ENCODE measurements at places on chromosomes 12 and 14. TPM values are rescaled to one million over a fixed set of nuclear protein-coding genes. Genes with fewer than 3 reads are reported as not detected.

The MUCL1 gene
- not detected for total RNA-seq

DNA sequence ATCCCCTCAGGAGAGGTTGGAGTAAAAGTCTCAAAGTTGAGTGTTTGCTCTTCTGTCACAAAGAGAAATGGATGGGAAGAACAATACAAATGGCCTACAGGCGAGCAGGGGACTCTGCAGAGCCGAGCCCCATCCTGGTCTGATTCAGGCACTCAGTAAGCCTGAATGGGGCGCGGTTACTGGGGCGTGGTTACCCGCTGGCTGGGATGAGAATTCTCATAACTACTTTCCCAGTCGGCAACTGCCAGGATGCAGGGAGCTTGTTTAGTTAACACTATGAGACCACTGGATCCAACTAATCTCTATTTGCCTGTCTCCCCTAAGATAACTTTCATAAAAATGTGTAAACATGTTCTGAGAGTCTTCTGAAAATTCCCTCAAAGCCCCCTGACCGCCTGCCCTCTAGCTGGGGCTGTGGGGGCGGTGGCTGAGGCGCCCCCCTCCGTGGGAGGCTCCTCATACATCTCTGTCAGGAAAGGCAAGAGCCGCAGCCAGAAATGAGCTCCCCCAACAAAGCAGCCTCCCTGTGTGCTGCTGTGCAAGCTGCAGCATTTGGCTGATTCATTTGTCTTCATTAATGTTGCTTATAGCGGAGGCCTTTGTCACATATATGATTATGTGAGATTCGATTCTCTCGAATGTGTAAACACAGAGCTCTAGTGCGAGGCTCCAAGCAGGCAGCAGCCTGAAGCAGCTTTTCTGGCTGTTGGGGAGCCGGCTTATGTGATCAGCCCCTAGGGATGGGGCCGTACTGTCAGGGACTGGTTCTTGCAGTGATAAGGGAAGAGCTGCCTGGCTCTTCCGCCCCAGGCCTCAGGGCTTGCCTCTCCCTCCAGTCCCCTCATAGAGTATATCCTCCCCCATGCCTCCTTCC lies 126.1 kb upstream of the ARHGAP5 start:
- peak; percentile 72 for DNase-seq

- no peak for DNase-seq
These were observed 17.5 kb upstream of the GPATCH2L start for GRCh38 chr14:76134231-76134630.

GRCh38 chr12:12212769-12213168 lies 54.1 kb downstream of the LRP6 start:
- no peak for DNase-seq

DNA sequence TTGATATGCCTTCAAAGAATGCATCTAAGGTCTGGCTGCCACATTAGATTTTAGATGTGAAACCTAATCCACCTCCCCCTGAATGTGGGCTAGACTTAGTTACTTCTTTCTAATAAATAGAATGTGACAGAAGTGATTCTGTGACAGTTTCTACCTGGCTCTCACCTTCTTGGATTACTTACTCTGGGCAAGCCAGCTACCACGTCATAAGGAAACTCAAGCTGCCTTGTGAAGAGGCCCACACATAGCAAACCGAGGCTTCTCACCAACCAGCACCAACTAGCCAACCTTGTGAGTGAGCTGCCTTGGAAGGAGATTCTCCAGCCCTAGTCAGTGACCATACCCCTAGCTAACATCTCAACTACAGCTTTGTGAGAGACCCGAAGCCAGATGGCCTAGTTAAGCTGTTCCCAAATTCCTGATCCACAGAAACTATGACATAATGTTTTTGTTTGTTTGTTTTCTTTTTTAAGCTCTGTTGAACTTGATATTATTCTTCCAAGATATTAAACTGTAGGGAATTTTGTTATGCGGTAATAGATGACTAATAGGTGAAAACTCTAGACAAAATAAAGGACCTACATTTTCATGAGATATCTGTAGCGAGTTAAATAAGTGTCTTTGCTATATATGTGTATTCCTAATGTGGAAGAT lies 6.2 kb downstream of the GPR19 start:
- no peak for DNase-seq

DNA sequence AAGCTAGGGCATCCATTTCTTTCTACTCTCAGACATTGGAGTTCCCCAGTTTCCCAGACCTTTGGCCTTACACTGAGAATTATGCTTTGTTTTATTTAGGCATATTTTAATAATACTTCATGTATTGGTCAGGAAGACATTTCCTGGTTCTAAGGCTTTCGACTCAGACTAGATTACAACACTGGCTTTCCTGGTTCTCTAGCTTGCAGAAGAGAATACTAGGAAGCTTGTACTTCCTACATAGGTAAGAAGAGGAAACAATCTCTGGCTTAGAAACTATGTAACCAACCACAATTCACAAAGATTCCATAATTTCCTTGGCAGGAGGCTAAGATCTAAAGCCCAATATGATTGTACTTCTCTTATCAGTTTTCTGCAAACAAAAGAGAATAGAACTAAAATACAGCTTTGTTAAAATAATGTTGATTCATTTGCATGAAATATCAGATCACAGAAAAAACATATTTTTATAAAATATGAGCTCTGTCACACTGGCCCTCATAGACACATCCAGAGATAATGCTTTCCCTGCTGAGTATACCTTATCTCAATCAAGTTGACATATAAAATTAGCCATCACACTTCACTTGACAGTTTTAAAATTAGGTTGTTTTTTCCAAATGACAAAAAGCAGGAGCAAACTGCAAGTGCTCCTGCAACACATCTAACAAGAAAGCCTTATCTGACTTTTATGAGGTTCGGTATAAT lies 30.5 kb downstream of the CLEC2D start:
- DNase-seq = no peak

The ESRRB gene
- not detected for total RNA-seq

- DNase-seq = no peak
These were observed 30.5 kb upstream of the METAP2 start for GRCh38 chr12:95443459-95443858.

GRCh38 chr14:98114946-98115345 lies 1157.1 kb downstream of the BCL11B start:
- DNase-seq = no peak

The NDRG2 gene
- 7.5 TPM for total RNA-seq

DNA sequence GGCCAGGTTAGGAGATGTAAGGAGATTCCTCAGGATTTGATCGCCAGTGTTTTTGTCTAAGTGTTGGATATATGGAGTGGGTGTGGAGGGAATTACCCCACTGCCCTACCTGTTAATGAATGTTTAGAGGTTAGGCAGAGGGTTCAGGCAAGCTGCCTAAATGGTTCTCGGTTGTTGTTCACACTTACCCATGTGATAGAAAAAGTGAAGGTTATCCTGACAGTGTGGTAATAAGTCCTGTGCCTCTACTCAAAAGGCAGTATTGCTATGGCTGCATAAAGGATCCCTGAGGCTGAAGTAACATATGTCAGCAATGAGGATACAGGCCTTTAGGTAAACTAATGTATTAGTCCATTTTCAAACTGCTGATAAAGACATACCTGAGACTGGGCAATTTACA lies 112.0 kb downstream of the GPHN start:
- DNase-seq = no peak

- DNase-seq = peak; percentile 50
These were observed 39.4 kb upstream of the E2F7 start for GRCh38 chr12:77104792-77105191.
